Epithelial cell of esophagus (primary cell): ENCODE measurements at places on chromosomes 6 and 20.
A peak's percentile ranks its signal among the peaks of the same experiment; 100 is the strongest.

DNA sequence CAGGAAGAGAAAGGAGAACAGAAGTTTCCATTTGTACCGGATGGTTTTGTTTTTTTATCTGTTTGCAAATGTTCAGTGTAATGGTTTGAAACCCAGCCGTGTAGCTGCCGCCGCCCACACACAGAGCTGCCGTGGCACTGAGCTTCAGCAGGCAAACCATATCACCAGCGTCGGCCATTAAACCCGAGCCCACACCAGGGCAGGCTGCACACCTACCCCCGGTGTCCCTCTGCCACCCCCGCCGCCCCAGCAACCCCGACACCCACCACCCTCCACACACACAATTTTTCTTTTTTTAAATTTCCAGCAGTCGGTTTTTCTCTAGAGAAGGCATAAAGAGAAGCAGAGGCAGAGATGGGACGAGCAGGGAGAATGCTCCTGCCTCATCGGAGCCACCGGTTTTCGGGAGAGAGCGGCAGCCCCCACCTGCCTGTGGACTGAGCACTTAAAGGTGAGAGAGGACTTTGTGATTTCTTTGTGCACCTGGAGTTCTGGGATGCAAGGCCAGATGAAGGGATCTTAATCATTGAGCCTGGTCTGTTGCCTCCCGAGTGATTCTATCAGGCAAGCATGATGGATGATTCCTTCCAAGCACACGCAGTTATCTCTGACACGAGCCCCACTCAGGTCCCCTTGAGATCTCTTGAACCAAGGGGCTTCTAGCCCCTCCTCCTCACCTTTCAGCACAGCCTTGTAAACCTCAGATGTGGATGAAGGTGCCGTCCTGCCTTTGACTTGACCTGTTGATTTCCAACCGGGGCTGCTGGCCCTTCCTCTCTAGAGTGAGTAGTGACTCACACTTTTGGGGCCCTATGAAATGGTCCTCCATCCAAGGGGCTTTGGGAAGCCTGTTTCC is 17.5 kb upstream of the ZNF831 start:
- DNase-seq: no peak

- DNase-seq: peak; percentile 74
Measured at GRCh38 chr20:6142348-6142993, 19.6 kb upstream of the FERMT1 start.

GRCh38 chr20:63895202-63895951 is 451 bp downstream of the DNAJC5 start:
- DNase-seq: no peak

DNA sequence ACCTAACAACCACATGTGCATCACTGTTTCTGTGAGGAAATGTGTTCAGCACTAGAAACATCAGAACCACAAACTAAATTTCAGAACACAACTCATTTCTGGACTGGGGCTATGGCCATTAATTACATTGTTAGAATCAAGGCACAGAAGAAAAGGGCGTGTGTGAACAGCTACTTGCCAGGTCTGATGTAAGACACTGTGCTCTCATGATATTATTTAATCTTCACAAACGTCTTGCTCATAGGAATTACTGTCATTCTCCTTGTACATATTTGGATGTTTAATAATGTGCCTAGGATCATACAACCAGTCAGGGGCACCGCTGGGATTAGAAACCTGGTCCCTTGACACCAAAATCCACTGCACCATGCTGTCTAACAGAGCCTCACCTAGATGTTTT is 14.8 kb downstream of the ADGRF1 start:
- DNase-seq: peak; percentile 59

- no peak for DNase-seq
Measured at GRCh38 chr6:54428431-54428830, 120.2 kb downstream of the TINAG start.

DNA sequence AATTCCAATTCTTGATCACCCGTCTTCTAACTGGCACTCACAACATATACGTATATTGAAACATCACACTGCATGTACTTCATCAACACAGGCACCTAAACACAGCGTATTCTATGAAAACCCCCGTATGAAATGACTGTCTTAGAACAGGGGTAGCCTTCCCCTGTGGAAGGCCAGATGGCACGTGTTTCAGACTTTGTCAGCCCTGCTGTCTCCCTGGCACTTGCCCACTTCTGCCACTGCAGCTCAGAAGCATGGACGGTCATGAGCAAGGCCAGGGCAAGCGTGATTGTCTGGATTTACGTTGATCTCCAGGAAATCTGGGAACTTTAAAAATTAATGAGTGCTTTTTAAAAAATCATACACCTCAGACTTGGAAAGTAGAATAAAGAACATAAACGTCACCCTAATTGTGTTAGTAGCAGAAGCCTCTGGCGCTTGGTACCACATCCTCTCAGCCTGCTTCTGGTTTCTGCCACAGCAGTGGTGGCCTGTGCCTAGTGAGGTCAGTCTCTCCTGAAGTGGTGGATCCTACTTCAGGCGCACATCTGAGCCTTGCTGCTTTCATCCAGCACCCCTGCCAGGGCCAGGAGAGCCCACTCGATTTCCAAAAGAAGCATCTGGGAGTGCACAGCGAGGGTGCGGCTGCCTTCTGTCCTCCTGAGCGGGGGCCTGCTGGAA is 18.3 kb downstream of the PDE10A start:
- no peak for DNase-seq

DNA sequence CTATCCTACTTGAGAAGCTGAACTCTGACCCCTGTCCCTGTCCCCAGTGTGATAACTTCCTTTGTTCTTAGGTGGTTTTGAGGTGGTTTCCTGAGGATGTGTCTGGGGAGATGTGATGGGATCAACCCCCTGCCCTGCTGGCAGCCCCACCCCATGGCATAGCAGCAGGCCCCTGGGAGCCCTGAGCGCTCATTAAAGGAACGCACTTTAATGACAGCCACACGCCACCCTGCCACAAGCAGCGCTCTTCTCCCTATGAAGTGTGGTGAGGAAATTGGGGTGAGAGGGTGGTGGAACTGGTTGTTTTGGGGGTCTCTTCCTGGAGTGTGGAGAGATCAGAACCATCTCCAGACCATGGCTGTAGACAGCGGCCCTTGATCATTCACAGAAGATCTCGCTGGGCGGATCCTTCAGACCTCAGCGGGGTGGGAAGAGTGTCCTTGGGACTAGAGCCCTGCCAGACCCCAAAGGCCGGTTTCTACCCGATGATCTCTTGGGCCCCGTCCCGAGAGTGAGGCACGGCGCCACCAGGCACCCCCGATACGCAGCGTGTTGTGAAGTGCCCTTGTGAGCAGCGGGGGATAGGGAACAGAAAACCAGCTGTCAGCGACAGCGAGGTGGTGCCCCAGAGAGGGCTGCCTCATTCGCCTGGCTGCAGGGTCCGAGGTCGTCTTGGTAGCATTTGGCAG is 45.4 kb downstream of the SYNJ2 start:
- DNase-seq: no peak

DNA sequence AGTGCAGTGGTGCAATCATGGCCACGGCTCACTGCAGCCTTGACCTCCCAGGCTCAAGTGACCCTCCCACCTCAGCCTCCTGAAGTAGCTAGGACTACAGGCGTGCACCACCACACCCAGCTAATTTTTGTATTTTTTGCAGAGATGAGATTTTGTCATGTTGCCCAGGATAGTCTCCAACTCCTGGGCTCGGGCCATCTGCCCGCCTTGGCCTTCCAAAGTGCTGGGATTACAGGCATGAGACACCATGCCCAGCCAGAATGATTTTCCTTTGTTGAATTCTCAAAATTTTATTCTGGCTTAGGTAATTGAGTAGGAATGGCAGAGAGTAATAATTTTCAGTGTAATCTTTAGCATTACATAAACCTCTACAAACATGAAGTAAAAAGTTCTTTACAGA is 37.1 kb downstream of the SLC16A10 start:
- DNase-seq: no peak

GRCh38 chr6:148580442-148580841 is 166.4 kb upstream of the UST start:
- no peak for DNase-seq

DNA sequence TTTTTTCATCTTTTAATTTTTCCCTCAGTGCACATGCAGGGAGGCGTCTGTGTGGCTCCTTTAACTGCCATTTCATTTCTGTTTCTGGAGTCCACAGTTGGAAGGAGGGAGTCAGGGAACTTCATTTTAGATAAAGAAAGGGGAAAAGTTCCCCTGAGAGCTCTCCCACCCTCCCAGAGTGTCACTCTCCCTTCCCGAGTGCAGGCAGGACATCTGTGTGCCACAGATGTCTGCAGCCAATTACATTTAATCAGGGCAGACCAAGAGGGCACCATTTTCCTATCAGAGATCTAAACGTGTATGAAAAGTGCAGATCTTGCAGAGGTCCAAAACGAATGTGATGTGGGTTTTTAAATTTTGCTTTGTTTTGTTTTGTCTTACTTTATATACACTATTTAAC is 96.6 kb downstream of the PXDC1 start:
- no peak for DNase-seq

DNA sequence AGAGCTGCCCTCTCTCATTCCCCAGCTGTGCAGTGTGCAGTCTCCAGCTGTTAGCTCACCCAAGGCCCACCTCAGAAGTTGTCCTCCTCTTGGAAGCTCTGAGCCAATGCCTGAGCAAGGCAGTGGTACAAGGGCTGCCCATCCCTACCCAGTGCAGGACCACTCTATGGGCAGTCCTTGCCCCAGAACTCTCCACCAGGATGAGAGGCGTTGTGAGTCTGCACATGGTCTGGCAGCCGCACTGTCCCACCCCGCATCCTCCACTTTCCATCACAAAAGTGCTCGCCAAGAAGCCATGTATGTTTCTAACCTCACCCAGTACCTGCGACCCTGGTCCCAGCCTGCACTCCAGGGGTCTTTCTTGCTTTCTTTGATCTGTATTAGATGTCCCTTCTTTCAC is 175.1 kb upstream of the PMEPA1 start:
- DNase-seq: no peak

DNA sequence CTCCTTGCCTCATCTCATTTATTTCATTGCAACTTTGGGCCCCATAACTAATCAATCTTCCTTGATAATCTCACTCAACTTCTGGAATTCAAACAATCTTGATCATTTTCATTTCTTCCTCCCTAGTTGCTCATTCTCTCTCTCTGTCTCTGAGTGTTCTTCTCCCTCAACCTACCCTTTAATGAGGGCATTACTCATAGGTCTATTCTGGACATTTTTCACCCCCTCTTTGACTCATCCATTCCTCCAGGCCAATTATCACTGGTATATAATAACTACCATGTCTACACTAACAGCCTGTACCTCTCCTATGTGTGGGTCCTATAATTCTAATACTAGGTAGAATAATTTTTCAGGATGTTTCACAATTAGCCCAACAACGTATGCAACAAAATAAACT is 78.8 kb downstream of the COL21A1 start:
- DNase-seq: peak; percentile 66
